ENCODE measurements at places on chromosomes 1 and 21.
A peak's percentile ranks its signal among the peaks of the same experiment; 100 is the strongest.

DNA sequence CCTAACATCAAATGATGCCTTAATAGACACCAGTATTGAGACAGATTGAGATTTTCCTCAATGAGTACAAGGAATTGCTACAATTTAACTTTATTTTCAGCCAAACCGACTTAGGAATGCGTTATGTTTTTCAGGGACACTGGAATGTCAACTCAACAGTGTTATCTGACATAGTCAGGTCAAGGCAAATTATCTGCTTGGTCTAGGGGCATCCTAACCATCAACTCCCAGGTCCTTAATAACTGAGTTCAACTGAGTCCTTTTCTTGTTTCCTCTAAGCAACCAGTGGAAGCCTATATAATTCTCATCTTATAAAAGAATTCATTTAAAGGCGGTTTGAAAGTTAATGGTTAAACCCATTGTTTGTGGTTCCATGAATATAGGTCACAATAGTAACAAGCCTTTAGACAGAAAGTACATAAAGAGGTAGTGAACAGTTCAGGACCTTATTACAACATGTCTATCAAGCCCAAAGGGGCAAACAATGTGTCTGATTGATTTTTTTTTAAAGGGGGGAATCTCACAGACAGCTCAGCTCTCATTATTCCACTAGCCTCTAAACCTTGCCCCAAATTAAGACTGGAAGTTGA is 32.3 kb upstream of the NR5A2 start:
- no peak for DNase-seq

DNA sequence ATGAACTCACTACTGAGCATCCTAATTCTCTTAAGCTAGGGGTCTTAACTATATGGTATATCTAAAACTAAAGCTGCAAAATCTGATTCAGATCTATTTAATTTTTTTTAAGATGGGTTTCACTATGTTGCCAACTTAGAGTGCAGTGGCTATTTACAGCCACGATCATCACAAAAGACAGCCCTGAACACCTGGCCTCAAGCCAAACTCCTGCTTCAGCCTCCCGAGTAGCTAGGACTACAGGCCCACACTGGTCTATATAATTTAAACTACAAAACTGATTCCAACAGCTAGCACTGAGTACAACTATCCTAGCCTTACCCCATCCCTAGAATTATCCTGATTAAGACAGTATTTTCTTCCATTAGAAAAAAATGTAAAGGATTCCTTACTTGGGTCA is 37.1 kb downstream of the EIF4G3 start:
- no peak for DNase-seq

DNA sequence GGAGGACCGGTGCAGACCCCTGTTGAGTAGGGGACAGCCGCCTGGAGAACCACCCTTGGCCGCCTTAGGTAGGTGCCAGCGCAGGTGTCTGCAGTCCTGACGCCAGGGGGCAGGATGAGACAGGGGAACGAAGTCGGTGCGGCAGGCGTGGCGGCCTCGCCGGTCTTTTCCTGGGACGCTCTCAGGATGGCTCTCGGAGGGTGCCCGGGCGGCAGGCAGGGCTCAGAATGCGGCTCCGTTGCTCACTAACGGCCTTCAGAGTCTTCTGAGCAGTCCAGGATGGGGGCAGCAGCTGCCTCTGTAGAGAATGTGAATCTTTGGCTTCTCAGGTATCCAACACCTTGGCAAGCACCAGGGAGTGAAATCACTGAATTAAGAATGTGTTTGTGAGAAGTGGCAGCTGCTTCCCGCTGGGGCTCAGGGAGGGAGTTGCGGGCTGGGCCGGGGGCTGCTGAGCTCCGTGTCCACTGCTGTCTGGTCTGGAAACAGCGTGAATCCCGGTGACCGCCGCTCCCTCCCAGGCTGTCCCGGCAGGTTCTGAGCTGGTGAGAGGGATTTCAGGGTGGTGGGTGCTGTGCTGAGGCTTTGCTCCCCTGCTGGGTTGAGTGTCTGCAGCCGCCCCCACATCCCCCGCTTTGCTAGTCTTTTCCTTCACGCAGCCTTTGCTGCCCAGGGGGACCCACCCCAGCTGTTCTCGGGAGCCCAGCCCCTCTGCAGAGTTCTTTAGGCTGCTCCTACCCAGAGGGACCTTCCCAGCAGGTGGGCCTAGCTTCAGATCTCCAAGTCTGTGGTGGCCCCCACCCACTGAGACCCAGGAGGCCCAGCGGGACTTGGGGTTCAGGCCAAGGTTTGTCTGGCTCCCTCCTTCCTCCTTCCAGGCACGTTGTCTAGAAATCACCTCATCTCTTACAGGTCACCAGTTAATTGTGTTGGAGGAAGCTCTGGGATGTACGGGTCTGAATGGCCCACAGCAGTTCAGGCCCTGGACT is 11.1 kb upstream of the C1orf174 start:
- no peak for DNase-seq

DNA sequence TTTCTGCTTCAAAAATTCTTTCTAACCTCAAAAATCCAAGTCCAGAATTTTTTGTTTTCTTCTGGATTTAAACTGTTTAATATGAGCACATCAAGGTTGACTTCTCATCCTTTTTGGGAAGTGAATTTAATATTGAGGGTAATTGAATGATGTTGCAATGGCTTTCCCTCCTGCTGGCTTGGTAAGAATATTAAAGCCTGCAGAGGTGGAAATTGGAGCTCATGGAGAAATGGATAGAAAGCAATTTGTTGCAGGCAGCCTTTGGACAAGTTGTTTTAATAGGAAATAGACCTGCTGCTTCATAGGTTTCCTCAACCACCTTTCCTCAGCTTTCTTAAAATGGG is 124.7 kb downstream of the SYT2 start:
- DNase-seq = no peak

DNA sequence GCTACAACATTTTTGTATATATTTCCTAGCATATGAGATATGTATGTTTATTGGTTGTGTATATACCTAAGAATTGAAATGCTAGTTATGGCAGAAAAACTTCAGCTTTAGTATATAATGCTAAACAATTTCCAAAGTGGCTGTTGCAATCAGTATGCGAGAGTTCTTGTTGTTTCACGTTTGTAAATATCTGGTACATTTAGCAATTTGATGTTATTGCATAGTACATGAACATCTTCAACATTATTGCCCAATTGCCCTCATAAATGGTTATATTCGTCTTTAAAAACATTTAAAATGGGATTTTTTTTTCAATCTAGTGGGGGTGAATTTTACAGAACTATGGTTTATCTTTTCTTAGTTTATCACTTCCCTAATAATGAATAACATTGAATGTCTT is 86.2 kb upstream of the HP1BP3 start:
- DNase-seq = no peak

- DNase-seq = no peak
Observed at GRCh38 chr1:54745274-54745673, 19.0 kb downstream of the PARS2 start.

DNA sequence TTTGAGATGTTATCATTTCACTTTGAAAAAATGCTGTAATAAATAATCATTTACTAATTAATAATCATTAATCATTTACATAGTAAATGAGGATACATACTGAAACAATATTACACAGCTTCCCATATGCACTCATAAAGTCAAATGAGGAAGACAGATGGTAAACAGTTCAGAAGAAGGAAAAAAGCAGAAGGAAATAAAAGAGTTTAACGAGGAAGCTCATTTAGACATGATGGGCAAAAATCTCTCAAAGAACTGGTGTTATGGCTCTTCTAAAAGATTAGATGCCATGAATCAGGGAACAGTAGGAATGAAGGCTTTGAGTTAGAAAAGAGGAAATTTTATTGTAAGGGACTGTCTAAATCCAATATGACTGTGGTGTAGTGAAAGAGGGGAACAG is 347.6 kb downstream of the PTPRC start:
- no peak for DNase-seq

GRCh38 chr1:230149751-230150584 is 82.9 kb downstream of the GALNT2 start:
- DNase-seq = no peak

DNA sequence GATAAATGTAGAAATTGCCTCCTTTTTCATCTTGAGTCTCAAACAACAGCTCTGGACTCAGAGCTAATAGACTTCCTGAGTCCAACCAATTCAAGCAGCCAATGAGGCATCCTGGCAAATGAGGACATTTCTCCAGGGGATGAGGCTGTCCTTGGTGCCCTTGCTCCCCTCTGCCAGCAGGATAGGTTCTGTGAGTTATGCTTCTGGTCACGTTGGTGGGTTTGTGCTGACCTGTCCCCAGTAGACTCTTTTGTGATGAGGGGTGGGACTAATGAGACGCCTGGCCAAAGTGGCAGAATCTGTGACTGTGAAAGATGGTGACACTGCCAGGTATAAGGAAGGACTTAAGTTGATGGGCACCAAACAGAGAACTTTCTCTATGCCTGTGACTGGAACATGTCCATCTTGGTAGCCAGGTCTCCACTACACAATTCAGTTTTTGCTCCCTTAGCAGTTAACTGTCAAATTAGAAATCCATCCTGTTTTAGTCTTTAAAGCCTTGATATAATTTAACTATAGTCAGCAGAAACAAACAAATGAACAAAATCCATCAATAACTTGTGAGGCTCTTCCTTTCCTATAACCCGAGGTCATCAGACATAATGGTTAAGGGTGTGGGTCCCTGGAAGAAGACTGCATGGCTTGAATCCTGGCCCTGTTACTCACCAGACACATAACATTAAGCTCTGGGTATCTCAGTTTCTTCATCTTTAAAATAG is 35.7 kb upstream of the THEM4 start:
- DNase-seq = no peak

DNA sequence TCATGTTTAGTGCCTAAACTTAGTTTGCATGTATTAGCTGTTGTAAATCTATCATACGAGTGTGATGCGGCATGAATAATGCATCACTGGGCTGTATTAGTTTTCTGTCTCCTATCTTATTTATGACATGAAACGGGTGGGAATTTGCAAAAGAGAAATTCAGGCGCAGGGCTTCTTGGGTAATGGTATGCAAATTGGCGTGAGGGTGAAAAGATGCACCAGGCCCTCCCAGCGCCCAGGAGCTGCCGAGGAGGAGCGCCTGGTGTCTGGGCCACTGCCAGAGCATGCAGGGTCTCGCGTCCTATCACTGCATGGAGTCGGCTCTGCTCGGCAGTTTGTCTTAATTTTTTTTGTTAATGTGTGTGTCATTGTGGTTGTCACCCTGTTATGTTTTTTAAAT is 82.9 kb upstream of the ACTL8 start:
- DNase-seq = no peak

- no peak for DNase-seq
Observed at GRCh38 chr1:243363832-243364231, 108.0 kb downstream of the SDCCAG8 start.

DNA sequence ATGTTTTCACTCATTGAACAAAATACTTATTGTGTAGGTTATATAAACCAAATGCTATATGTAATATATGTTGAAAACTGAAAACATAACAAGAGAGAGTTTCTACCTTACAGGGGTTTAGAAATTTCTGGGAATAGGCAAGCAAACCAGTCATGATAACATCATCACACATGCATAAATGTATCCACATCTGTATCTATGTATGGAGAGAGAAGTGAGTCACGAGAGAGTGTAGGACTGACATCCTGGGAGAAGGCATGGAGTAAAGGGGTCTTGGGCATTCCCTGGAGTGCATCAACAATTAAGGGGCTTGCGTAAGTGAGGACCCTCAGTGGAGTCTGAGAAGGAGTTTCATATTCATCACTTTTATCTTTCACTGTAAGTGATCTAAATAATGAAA is 65.5 kb downstream of the PCNX2 start:
- DNase-seq = no peak

DNA sequence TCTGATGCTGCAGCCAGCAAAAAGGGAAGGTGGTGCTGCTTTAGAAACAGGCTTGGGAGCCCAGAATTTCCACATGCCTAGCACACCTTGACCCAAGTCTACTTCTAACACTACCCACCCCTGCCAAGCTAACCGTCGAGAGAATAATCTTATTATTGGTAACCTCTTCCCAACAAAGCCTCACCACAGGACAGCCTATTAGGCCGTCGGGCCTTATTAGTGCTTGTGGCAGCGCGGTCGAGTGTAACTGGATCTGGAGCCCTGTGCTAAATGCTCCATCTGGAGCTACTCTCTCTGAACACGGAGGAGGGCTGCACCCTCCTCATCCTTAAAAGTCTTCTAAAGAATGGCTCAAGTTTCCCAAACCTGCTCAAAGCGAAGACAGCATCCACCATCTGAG is 165.5 kb upstream of the NFIA start:
- no peak for DNase-seq

GRCh38 chr21:42513151-42513984 is at the start of gene SLC37A1:
Gene SLC37A1 (plus strand): TSS chr21:42513852. CDS start chr21:42518455, 4,603 bp downstream.
- peak; percentile 31 for DNase-seq

DNA sequence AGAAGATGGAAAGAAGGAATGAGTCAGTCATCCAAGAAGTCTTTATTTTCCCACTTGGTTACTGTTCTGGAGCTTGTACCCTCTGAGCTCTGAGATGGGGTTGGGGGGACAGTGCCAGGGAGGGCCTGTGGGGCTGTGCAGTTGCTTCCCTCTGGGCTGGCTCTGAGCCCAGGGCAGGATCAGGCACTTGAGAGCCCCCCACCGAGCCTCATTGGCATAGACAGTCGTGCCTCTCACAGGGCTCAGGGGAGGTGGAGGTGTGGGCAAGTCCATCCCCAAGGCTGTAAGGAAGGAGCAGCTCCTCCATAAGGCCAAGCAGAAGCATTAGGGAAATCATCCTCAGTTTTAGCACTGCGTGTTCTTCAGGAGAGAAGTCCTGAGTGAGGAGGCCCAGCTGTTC is 2.5 kb upstream of the ARL8A start:
- DNase-seq = no peak

DNA sequence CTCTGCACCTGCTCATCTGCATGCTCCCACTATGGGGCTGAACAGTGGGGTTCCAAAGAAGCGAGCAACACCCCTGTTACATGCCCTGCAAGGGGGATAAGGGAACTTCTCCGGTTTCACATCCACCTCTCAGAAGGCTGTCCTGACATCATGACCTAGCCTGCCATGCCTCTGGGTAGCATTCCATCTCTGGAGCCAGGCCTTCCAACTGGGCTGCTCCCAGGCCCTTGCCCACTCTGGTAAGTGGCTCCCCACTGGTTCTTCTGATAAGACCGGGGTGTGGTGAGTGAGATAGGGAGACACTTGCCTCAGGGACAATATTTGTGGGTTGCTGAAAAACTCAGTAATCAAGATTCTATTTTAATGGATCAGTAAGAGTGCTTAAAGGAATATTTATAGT is 57.8 kb downstream of the KCNJ15 start:
- no peak for DNase-seq

DNA sequence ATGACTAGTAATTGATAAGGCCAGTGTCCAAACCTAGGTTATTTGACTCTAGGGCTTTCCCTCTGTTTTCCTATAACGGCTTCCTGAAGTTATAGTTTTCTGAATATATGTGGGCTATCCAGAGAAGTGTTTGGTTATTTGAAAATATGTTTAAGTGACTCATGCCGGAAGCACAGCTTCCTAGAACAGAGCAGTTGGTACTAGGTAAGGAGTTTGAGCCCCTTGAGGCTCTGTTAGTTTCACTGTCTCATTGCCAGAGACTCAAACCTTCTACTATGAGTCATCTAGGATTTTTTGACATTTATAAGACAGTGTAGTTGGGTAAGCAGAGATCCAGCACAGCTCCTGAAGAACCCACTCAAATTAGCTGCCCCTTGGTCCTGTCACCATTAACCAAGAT is 27.1 kb upstream of the LEPR start:
- DNase-seq = no peak

GRCh38 chr1:183106746-183107145 is 79.3 kb upstream of the LAMC2 start:
- no peak for DNase-seq
